T-helper 17 cell (primary cell): ENCODE measurements at places on chromosomes 11 and 22.

DNA sequence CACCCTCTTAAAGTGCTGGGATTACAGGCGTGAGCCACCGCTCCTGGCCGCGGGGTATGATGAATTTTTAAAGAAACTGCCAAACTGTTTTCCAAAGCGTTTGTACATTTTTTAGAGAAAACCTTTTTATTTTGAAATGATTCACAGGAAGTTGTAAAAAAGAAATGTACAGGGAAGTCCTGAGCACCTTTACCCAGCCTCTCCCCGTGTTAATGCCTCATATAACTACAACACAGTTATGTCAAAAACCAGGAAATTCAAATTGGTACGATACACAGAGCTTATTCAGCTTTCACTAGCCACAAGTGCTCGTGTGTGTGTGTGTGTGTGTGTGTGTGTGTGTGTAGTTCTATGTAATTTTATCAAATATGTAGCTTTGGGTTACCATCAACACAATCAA is 7.0 kb upstream of the FAM118A start:
- H3K36me3 ChIP-seq = no peaks in the 10 kb centered on the region
- no peak overlapping the region for H3K4me3 ChIP-seq
- DNase-seq = no peak
- peaks cover 2% of the 10 kb centered on the region for H3K4me1 ChIP-seq
- no peaks in the 10 kb centered on the region for H3K27me3 ChIP-seq
- H3K27ac ChIP-seq = no peak overlapping the region

DNA sequence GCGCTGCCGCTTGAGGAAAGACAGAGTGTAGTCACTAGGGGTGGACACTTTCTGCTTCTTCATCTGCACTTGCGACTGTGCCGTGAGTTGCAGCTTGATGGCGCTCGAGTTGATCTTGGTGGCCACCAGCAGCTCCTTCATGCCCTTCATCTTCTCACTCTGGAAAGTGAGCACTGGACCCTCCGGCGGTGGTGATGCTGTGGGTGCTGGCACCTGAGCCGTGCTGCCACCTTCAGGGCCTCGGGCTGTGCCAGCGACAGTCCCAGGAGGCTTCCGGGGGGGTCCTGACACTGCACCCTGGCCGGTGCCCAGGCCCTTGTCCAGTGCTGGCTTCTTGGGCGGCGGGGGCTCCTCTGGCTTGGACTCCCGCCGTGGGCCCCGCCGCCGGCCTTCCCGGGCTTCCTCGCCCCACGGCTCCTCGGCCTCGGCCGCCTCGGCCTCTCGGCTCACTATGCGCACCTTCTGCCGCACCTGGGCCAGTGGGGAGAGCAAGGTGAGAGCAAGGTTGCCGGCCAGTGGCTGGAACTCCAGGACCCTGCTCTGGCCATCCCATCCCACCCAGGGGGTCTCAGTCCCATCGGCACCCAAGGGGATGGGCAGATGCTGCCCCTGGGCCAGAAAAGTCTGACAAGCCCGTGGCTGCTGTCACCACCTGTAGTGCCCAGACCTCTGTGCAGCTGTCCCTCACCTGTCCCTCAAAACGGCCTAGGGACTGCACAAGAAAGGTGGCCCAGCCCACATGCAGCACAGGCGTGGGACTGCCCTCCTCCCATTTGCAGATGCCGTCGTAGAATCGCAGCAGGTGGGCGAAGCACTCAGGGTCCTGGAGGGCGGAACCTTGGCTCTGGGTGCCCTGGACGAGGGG is 1.6 kb upstream of the MAP4K2 start:
- peaks cover 24% of the 10 kb centered on the region for H3K4me1 ChIP-seq
- peaks cover 5% of the 10 kb centered on the region for H3K36me3 ChIP-seq
- H3K4me3 ChIP-seq = peak overlapping the region; percentile 89
- no peaks in the 10 kb centered on the region for H3K27me3 ChIP-seq

GRCh38 chr22:42297778-42298177 is 27.3 kb upstream of the TCF20 start:
- H3K4me3 ChIP-seq = no peak overlapping the region
- H3K4me1 ChIP-seq = peaks cover 54% of the 10 kb centered on the region
- no peaks in the 10 kb centered on the region for H3K27me3 ChIP-seq

DNA sequence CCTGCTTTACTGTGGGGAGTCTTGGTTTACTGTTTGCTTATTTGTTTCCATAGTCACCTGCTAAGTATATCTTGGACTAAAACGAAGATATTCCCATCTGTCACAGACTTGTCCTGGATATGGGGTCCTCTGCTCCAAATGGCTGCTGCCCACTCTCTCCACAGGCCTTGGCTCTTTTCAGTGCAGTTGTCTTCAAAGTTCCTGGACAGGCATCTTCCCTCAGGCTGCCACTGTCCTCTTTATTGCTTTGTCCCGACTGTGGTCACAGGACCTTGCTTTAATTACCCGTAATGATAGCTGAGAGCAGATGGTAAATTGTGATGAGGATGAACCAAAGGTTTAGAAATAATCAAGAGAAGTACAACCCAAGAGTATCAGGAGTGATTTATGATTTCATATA is 713.9 kb upstream of the CCDC179 start:
- no peaks in the 10 kb centered on the region for H3K27me3 ChIP-seq
- DNase-seq = no peak
- no peaks in the 10 kb centered on the region for H3K4me1 ChIP-seq
- no peaks in the 10 kb centered on the region for H3K36me3 ChIP-seq
